Uterus (tissue), 4 donors: ENCODE measurements at places on chromosomes 12 and 14. TPM values are rescaled to one million over a fixed set of nuclear protein-coding genes. Genes with fewer than 3 reads are reported as not detected.

Gene ABCC9
- total RNA-seq: 118 TPM

Gene CTSG
- 4.0 TPM for total RNA-seq

Gene DPY19L2
- total RNA-seq: 7.9 TPM

Gene KRT3
- total RNA-seq: not detected

Gene RERGL
- total RNA-seq: 10.3 TPM

DNA sequence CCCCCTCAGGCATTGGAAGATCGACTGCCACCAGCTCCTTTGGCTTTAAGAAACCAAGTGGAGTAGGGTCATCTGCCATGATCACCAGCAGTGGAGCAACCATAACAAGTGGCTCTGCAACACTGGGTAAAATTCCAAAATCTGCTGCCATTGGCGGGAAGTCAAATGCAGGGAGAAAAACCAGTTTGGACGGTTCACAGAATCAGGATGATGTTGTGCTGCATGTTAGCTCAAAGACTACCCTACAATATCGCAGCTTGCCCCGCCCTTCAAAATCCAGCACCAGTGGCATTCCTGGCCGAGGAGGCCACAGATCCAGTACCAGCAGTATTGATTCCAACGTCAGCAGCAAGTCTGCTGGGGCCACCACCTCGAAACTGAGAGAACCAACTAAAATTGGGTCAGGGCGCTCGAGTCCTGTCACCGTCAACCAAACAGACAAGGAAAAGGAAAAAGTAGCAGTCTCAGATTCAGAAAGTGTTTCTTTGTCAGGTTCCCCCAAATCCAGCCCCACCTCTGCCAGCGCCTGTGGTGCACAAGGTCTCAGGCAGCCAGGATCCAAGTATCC is 288.7 kb downstream of the NAV3 start:
- H3K4me1 ChIP-seq: no peaks in the 10 kb centered on the region
- H3K27ac ChIP-seq: no peak overlapping the region
- no peak overlapping the region for H3K4me3 ChIP-seq
- no peaks in the 10 kb centered on the region for H3K36me3 ChIP-seq
- no peaks in the 10 kb centered on the region for H3K27me3 ChIP-seq
- no peak for DNase-seq

DNA sequence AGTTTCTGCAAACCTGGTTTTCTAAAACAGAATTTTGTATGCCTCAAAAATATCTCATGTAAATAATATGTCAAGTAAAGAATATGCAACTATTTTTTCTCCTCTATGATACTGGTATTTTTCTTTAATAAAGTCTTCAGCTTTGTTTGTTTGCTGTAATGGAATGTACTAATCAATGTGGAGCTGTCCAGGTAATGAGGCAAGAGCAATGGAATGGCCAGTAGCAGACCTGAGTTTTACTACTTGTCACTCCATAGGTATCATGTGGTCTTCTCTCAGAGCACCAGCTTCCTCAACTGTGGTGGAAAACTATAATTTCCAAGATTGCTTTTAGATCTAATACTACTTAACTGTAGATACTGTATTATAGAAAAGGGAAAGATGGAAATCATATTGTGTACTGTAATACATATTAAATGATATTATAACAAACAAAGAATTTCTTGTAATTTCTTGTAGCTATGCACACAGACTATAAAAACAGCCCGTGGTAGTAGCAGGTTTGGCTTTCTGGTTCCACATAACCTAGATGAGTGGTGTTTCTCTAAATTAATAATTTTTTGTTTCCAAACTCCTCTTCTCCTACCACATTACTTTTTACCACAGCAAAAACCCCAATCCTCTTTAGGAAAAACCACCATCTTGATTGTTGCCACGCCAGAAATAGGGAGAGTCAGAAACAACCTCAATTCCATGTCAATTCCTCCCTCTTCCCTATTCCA is 70.6 kb downstream of the KIF21A start:
- no peaks in the 10 kb centered on the region for H3K36me3 ChIP-seq
- DNase-seq: no peak
- H3K4me3 ChIP-seq: no peak overlapping the region
- no peak overlapping the region for H3K27ac ChIP-seq

DNA sequence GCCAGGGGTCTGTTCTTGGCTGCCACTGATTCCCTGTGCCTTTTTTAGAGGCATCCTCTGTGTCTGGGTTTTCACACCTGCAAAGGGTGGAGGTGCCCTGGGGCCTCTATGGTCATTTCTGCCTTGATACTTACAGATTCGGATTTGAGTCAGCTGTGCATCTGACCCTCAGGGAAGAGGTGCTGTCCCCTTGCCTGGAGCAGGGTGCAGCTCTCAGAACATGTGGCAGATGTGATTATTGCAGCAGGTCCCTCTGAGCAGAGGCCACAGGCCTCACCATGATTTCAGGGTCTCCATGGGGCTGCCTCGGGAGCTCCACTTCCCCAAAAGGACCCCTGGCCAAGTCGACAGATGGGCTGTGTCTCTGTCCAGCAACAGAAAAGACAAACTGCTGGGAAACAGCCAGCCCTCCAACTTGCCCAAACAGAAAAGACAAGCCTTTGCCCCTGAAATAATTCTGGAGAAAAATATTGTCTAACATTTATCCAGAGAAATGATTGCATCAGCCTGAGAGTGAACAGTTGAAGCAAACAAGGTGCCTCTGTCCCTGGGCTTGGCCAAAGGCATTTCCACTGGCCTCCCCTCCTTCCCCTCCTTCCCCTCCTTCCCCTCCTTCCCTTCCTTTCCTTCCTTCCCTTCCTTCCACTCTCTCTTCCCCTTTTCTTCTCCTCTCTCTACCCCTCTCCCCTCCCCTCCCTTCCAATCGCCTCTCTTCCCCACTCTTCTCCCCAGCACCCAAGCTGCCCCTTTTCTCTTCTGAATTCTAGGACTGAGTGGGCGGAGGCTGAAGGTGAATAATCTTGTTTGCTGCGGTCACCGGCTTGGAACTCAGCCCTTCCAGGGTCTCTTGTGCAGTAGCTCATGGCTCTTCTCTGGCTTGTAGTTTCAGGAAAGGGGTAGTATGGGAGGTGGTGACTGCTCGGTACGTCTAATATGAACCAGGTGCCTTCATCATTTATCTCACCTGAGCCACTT is 676 bp downstream of the SERPINA3 start:
- H3K4me3 ChIP-seq: peak overlapping the region; percentile 15
- no peaks in the 10 kb centered on the region for H3K27me3 ChIP-seq
- peak overlapping the region; percentile 52 for H3K27ac ChIP-seq
- peak; percentile 28 for DNase-seq
- no peaks in the 10 kb centered on the region for H3K4me1 ChIP-seq

GRCh38 chr14:78530078-78530477 is 359.9 kb downstream of the NRXN3 start:
- no peaks in the 10 kb centered on the region for H3K27me3 ChIP-seq
- H3K36me3 ChIP-seq: no peaks in the 10 kb centered on the region
- H3K27ac ChIP-seq: no peak overlapping the region
- DNase-seq: no peak

- no peaks in the 10 kb centered on the region for H3K4me1 ChIP-seq
- H3K27ac ChIP-seq: no peak overlapping the region
- H3K27me3 ChIP-seq: no peaks in the 10 kb centered on the region
- no peaks in the 10 kb centered on the region for H3K36me3 ChIP-seq
- DNase-seq: no peak
These were observed 10.1 kb downstream of the ZFYVE26 start for GRCh38 chr14:67806246-67806645.

GRCh38 chr12:112855375-112855774 is 51.4 kb upstream of the OAS1 start:
- no peak for DNase-seq
- H3K36me3 ChIP-seq: no peaks in the 10 kb centered on the region
- H3K27ac ChIP-seq: no peak overlapping the region
- H3K4me3 ChIP-seq: no peak overlapping the region
- no peaks in the 10 kb centered on the region for H3K4me1 ChIP-seq

DNA sequence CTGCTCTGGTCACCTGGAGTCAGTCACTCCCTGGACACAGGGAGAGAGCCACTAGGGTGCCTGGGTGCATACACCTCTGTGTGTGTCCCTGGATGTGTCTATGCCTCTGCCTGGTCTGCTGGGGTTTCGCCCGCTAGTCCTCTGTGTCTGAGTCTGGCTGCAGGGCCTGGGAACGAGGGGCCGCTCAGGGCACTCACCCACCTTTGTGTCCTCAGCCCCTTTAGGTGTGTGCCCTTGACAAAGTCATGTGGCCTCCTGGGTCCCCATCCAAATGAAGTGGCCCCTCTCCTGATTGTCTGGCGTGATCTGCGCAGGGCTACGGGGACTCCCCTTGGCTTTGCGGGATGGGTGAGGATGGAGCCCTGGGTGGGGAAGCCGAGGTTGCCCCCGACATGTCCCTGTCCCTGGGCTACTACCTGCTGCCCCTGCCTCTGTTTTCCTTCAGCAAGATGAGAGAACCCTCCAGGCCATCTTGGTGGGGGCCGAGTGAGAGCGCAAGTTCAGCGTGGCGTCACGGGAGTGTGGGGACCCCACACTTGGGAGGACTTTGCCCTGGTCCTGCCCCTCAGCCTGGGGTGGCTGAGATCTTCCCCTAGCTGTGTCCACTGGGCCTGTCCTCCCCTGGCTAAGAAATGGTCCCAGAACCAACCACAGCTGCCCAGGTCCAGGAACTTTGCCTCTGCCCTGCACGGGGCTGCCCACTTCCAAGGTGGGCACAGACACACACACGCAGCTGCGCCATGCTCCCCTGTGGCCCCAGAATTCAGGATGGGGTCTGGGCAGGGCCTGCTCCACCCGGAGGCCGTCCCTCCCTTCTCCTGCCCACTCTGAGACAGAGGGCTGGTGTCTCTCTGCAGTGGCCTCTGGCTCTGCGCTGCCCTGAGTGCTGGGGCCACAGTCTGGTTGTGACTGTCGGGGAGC is 2.7 kb upstream of the AHNAK2 start:
- no peak for DNase-seq
- no peaks in the 10 kb centered on the region for H3K36me3 ChIP-seq
- no peak overlapping the region for H3K27ac ChIP-seq
- no peak overlapping the region for H3K4me3 ChIP-seq

DNA sequence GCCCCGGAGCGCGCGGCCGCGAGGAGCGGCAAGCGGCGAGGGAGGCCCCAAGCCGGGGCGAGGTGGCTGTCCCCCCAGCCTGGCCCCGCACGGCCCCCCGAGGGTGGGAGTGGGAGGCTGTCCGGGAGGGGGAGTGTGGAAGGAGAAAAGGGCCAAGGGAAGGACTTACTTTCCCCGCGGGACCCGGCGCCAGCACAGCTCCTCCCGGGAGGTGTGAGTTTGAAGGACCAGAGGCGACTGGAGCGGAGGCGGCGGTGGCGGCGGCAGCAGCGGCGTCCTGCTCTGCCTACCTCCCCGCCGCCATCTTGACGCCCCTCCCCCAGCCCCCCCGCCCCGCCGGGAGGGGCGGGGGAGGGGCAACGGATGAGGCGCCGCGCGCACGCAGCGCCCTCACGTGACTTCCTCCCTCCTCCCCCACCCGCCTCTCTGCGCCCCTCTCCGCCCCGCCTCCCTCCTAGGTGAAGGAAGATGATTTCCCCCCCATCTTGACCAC is at the start of gene SBNO1:
TSS of gene SBNO1 (minus strand) at position 316 of the 493 bp plus-strand sequence. CDS start 14,406 bp downstream, outside the sequence.
- H3K36me3 ChIP-seq: no peaks in the 10 kb centered on the region
- no peaks in the 10 kb centered on the region for H3K27me3 ChIP-seq
- H3K4me3 ChIP-seq: peak within 1 kb of the TSS; percentile 95
- peaks cover 9% of the 10 kb centered on the region for H3K4me1 ChIP-seq

GRCh38 chr12:41621291-41621690 is 433.2 kb downstream of the PDZRN4 start:
- H3K4me3 ChIP-seq: no peak overlapping the region
- H3K36me3 ChIP-seq: no peaks in the 10 kb centered on the region
- DNase-seq: no peak
- no peaks in the 10 kb centered on the region for H3K27me3 ChIP-seq
- H3K4me1 ChIP-seq: no peaks in the 10 kb centered on the region

DNA sequence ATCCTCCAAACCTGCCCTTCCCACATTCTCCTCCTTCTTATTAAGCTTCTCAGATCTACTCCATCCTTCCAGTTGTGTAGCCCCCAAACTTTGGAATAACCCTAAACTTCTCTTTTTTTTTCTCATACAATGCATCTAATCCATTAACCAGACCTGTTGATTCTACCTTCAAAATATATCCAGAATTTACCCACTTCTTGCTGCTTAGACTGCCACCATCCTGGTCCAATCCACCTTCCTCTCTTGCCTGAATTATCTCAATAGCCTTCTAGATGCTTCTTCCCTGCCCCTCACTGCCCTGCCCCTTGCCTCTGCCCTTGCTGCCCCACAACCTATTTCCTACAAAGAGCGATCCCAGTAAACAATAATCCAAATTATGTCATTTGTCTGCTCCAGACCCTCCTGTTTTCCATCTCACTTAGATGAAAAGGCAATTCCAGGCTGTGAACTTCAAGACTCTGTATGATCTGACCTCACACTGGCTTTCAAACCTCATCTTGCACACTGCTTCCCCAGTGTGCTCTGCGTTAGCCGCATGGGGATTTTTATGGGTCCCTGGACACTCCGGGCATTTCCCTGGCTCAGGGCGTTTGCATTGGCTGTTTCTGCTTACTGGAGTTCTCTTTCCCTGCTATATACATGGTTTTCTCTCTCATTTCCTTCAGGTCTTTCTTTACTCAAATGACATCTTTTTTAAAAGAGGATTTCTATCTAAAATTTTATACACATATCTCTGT is 42.6 kb upstream of the HIF1A start:
- no peaks in the 10 kb centered on the region for H3K4me1 ChIP-seq
- no peaks in the 10 kb centered on the region for H3K27me3 ChIP-seq
- H3K4me3 ChIP-seq: no peak overlapping the region
- no peaks in the 10 kb centered on the region for H3K36me3 ChIP-seq

- H3K4me3 ChIP-seq: no peak overlapping the region
- no peaks in the 10 kb centered on the region for H3K4me1 ChIP-seq
- H3K36me3 ChIP-seq: no peaks in the 10 kb centered on the region
- no peak for DNase-seq
- no peaks in the 10 kb centered on the region for H3K27me3 ChIP-seq
These were observed 1454.0 kb upstream of the SEL1L start for GRCh38 chr14:82987502-82988124.

GRCh38 chr12:92506460-92506859 is 196.3 kb upstream of the PLEKHG7 start:
- no peak overlapping the region for H3K4me3 ChIP-seq
- DNase-seq: no peak
- H3K27me3 ChIP-seq: no peaks in the 10 kb centered on the region
- H3K36me3 ChIP-seq: no peaks in the 10 kb centered on the region

GRCh38 chr12:26304273-26304672 is 108.9 kb downstream of the SSPN start:
- H3K4me3 ChIP-seq: no peak overlapping the region
- H3K27me3 ChIP-seq: no peaks in the 10 kb centered on the region
- H3K27ac ChIP-seq: no peak overlapping the region

GRCh38 chr12:100083308-100083707 is 59.4 kb downstream of the BLTP3B start:
- no peak overlapping the region for H3K4me3 ChIP-seq
- DNase-seq: no peak
- no peaks in the 10 kb centered on the region for H3K27me3 ChIP-seq
- H3K36me3 ChIP-seq: no peaks in the 10 kb centered on the region
